Thymus (tissue), 14 donors: ENCODE measurements at places on chromosomes 12 and 14.

- no peak for DNase-seq
These were observed 307.8 kb downstream of the NOVA1 start for GRCh38 chr14:26289891-26290486.

DNA sequence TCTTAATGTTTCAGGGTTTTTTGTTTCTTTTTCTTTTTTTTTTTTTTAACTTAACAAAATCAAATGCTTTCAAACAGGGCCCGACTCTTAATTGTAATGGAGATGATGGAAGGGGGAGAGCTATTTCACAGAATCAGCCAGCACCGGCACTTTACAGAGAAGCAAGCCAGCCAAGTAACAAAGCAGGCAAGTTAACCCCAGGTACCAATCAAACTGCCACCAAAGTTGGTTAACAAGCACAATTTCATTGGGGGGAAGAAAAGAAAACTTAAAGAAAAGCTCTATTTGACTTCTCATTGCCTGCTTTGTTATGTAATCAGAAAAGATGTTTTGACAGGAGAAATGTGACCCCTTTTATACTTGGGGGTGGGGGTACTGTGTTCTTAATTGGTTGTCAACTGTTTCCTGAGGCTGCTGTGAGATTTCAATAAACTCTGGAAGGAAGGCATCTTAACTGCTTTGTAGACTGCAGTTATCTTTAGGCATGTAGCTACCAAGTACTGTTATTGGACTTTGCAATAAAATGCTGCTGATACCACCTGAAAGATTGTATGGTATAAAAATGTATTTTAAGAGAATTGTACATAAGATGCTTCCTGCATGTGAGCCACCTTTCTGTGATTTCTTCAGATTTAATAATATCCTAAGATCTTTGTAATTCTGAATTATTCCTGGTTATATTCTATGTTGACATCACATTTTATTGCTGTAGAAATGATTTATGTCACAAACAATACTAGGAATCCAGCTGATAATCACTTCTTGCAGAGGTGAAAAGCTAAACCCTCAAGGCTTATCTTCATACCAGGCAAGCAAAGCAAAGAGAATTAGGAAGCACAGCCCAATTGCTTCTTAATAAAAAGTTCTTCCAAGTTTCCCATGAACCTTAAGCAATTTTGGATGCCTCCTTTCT, 26.9 kb downstream of the MAPKAPK5 start:
- DNase-seq, result no peak

DNA sequence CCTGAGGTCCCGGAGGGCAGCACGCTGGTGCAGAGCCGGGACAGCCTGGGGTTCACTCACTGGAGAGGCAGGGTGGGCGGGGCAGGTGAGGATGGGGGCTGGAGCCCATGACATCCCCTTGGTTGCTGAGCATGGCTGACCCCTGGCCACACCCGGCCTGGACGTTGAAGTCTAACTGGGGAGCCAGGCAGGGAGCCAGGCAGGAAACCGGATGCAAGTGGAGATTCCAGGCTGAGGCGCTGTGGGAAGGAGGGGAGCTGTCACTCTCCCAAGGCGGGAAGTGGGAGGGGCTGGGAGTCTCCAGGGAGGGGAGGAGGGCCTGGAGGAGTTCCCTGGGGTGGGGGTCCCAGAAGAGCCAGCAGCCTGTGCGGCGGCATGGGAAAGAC, 7.7 kb upstream of the INF2 start:
- no peak for DNase-seq

GRCh38 chr12:47710278-47710677, 4.4 kb upstream of the RPAP3 start:
- DNase-seq, result no peak

- DNase-seq, result no peak
These were observed 24.2 kb downstream of the PARPBP start for GRCh38 chr12:102144221-102144620.

DNA sequence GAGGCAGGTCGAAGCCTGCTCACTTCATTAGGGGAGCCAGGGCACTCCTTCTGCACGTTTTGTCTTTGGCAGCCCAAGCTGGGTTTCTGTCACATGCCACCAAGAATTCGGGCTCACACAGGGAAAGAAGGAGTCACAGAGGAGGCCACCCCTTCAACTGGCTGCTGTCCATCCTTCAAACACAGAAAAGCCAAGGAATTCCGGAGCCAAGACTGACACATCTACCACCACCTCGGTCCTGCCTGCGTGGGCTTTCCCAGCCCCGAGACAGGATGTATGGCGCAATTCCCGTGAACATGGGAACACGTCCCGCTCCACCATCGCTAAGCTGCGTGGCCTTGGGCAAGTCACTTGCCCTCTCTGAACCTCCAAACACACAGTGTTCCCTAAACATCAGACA, 70.4 kb downstream of the NCOR2 start:
- DNase-seq, result no peak

DNA sequence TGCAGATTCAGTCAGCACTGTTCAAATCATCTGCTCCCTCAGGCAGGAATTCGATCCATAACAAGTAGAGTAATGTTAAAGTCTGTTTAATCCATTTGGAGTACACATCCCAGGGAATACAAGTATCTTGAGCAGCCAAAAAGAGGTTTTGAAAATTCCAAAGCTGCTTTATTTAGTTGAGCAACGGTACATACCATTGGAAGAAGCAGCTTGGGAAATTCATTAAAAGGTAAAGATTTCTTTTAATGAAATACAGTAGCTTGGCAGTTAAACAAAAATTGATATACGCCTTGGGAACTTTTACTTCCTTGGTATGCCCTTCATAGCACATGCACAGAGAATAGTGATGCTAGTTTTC, 153.8 kb downstream of the LRIG3 start:
- DNase-seq, result no peak

DNA sequence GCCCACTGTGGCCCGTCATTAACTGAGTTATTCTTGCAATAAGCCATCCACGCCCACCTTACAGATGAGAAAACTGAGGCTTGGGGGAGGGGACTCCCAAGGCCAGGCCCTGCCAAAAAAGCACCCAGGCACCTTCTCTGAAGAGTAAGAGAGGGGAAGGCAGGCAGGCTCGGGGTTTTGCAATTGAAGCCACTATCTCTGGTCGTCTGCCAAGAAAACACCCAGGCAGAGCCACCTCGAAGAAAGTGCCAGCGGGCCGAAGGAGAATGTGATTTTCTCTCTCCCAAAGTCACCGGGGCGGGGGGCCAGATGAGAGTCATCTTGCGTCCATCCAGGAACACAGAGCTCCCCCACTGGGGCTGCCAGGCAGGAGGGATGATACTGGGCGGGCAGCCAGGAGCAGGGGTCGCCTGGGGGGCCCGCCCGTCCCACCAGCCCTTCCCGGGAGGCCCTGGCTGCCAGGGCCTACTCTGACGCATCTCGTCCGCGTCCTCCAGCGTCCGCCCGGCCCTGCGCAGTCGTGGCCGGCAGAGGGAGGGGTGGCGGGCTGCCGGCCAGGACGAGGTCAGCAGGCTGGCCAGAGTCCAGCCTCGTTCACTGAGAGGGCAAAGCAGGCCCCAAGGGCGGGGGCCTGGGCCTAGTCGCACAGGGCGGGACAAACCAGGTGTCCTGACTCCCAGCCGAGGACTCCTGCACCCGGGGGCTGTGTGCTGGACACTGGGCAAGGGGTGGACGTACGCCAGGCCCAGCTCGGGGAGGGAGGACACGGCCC, 74.3 kb downstream of the RFLNA start:
- DNase-seq, result no peak

GRCh38 chr12:51913071-51914033, 6.0 kb downstream of the ACVRL1 start:
- DNase-seq, result no peak

DNA sequence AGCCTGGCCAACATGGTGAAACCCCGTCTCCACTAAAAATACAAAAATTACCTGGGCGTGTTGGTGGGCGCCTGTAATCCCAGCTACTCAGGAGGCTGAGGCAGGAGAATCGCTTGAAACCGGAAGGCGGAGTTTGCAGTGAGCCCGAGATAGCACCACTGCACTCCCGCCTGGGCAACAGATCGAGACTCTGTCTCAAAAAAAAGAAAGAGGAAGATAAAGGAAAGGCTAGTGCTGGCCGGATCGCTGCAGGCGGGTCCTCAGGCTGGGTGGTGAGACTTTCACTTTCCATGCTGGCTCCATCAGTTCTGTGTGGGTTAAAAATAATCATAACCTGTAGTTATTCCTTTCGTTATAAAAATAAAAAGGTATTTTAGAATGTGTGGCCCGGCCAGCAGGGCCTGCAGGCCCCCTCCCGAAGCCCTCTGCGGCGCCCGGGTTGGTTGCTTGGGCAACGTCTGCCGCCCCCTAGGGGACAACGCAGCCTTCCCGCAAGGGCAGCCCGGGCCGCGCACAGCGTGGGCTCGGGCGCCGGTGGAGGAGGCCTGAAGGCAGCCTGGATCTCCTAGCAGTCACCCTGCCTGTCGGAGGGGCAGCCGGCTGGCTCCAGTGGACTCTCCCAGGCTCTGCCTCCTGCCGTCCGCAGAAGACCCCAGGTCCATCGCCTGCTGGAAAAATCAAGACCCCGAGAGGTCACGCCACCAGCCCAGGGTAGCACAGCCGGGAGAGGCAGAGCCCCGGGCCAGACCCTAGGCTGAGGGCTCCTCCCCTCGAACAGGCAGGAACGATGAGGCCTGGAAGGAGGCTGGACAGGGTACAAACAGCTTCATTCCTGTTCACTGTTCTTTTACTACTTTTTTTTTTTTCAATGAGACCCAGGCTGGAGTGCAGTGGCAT, 5.0 kb upstream of the SLC25A47 start:
- no peak for DNase-seq

GRCh38 chr14:104149617-104150135, 11.3 kb downstream of the KIF26A start:
- no peak for DNase-seq

GRCh38 chr14:90759370-90760077, 56.7 kb downstream of the TTC7B start:
- no peak for DNase-seq

DNA sequence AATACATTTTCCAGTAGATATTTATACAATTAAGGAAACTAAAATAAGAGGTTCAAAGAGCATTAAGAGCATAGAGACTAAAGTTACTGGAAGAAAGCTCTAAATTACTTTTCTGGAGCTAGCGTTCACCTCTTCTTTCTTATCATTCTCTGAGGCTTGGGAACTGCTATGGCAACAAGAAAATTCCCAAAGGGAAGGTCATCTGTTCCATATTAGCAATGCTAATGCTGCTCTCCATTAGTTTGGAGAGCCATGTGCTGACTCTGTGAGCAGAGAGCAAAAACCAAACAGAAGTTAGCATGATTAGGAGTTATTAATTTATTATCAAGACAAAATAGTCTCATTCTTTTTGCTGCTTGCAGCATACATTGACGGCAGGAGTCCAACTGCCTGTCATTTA, 143.1 kb upstream of the SLC16A7 start:
- DNase-seq, result no peak

- DNase-seq, result no peak
These were observed 89.0 kb upstream of the PTPRR start for GRCh38 chr12:71009430-71010142.

GRCh38 chr12:54128416-54128815, 60.4 kb downstream of the SMUG1 start:
- DNase-seq, result no peak

DNA sequence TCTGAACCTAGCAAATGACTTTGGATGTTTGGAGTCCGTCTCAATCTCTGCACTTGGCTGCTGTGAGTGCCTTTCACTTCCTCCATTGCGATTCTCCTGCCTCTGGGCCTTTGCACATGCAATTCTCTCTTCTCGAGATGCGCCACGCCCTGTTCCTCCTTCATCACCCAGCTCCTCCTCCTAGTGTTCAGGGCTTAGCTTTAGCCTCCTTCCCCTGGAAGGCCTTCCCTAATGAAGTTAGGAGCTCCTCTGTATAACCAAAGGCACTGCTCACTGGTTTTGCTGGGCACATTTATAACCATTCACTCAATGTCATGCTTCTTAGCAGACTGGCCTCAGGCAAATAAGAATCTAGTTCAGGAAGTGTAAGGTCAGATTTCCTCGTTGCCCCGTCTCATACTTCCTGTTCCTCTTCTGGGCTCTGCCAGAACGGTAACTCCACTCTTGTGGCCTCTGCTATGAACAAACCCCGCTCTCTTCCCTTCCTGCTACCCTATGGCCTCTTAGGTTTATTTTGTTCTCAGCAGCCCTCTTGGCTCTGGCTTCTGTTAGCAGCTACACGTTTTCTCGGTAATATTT, 171.4 kb downstream of the CRADD start:
- DNase-seq, result no peak

- no peak for DNase-seq
These were observed 77.6 kb upstream of the DACT1 start for GRCh38 chr14:58560208-58560607.

DNA sequence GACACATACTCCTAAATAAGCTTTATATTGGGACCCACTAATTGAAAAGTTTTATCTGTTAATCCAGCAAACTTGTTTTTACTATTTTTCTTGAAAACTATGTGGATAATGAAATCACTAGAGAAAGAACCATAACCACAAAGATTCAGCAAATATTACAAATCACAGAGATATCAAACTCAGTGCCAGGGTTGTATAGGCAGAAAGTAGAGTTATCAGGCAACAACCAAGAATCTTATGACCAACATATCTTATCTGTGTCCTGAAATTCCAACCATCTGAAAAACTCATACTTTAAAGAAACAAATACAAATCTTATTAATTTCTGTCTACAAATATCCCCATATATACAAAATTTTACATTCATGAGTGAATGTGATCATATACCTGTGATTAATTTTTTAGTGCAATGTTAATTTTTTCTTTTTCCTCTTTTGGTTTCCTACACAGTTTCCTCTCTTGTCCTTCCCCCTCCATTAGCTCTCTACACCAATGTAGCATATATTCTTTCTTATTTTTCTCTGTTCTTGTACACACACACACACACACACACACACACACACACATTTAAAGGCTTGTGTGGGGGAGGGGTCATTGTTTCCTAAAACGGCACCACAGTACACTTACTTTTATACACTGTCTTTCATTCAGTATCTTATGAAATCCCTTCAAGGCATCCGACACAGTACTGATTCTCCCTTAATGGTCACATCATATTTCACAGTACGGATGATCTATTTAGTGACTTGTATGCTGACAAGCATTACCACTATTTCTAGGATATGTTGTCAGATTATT, 18.6 kb downstream of the AMN1 start:
- no peak for DNase-seq

DNA sequence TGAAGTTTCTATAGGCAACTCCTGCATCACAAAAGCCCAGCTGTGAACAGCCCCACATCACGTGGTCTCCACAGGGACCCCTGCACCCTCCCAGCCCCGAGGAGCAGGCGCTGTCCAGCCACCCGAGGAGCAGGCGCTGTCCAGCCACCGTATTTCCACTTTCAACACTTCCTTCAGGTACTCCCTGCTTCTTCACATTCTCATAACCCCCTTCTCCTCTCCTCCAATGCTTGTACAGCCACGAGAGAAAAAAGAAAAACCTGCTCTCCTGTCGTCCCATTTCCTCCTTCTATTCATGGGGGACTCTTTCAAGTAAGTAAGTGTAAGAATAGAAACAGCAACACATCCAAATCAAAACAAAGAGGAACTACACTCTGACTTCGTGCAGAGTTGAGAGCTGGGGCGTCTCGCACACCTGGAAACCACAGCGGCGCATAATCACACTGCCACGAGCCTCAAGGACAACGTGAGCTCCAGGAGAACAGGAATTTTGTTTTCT, 11.9 kb downstream of the CDC42BPB start:
- DNase-seq, result no peak

- no peak for DNase-seq
These were observed 100.2 kb downstream of the PDZRN4 start for GRCh38 chr12:41288142-41288811.

- DNase-seq, result no peak
These were observed 594.3 kb downstream of the LRFN5 start for GRCh38 chr14:42200957-42201356.
